Fibroblast of skin of left quadriceps (primary cell): ENCODE measurements at places on chromosomes 7 and 10.

DNA sequence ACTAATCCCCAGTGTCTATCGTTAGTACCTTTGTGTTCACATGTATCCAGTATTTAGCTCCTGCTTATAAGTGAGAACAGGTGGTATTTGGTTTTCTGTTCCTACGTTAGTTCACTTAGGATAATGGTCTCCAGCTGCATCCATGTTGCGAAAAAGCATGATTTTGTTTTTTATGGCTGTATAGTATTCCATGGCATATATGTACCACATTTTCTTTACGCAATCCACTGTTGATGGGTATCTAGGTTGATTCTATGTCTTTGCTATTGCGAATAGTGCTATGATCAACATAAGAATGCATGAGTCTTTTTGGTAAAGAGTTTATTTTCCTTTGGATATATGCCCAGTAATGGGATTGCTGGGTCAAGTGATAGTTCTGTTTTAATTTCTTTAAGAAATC lies 59.1 kb downstream of the CH25H start:
- DNase-seq = no peak

- DNase-seq = no peak
These were observed 393.6 kb downstream of the CNTNAP2 start for GRCh38 chr7:146510088-146510680.

GRCh38 chr7:129334473-129334872 lies 99.8 kb upstream of the STRIP2 start:
- no peak for DNase-seq

GRCh38 chr7:2112261-2113198 lies 120.2 kb downstream of the MAD1L1 start:
- DNase-seq = no peak

DNA sequence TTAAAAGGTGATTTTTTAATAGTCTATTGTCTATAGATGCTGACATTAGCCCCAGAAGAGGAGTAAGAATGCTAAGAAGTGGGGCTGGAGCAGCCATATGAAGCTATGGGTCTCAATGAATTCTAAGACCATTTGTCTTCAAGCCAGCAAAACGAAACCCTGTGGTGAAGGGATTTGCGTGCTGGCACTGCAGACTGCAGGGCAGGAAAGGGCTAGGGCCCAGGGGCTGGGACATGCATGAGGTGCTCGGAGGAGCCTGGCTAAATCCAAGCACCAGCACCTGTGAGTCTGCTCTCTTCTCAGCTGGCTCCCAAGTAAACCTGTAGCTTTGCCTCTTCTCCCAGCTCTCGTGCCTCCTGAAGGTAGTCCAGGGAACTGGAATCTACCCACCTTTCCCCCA lies 1.3 kb upstream of the NDST2 start:
- no peak for DNase-seq

GRCh38 chr10:115056186-115056585 lies 37.0 kb upstream of the ATRNL1 start:
- DNase-seq = no peak

DNA sequence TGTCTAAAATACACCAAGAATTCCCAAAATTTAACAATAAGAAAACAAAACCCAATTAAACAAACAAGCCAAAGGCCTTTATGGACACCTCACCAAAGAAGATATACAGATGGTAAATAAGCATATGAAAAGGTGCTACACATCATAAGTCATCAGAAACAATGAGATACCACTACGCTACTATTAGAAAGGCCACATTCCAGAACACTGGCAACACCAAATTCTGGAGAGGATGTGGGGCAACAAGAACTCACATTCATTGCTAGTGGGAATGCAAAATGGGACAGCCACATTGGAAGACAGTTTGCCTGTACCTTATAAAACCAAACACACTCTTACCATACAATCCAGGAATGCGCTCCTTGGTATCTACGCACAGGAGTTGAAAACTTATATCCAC lies 291.4 kb downstream of the TNS3 start:
- DNase-seq = no peak
